ENCODE measurements at places on chromosomes 3 and 15.

GRCh38 chr3:14852717-14853116 lies 34.0 kb downstream of the FGD5 start:
- DNase-seq = no peak

GRCh38 chr3:180640987-180641386 lies 38.3 kb downstream of the CCDC39 start:
- DNase-seq = no peak

- DNase-seq = no peak
Observed at GRCh38 chr3:134287512-134287911, 36.9 kb upstream of the RYK start.

DNA sequence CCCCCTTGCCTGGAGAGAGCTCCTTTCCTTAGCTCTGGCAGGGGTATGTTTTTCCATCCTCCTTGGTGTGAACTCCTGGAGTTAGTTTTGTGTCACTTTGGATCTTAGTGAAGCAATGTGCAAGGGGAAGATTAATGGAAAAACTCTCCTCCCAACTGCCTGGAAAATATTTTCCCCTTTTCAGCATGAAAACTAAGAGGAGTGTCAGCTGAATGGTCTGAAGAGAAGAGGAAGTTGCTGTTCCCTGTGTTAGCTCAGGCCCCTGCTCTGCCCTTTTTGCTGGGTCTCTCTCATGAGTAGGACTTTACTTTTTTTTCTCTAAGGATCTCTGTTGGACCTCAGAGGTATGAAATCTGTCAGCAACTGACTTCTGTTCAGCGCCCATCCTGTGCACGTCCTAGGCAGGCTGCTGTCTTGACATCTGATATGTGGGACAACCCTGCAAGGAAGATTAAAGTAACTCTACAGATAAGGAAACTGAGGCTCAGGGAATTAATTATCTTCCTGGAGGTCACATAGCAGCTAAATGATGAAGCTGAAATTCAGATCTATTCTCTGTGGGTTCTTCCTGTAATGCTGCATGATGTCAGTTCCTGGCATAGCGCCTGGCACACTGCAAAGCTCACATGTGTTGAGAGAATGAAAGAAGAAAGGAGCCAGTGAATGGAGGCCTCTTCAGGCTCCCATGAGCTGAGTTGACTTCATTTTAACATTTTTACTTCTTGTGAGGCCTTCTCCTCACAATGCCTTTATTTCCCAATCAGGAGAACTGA lies 109.7 kb upstream of the GALNT15 start:
- DNase-seq = no peak

DNA sequence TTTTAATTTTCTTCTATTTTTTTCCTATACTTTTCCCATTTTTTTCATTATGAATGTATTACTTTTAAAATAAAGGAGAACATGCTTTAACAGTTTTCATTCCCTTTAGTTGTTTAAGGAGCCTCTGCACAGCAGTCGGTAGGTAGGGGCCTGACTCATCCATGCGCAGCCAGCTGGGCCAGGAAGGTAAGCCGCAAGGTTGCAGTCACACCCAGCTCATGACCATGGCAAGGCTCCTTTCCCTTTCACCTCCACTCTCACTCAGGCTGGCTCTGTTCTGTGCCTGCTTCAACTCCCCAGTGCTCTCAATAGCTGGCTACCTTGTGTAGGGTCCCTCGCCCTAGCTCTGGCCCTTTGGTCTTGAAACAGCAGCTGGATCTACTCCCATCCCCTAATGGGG lies 17.4 kb upstream of the ANKRD34C start:
- no peak for DNase-seq

DNA sequence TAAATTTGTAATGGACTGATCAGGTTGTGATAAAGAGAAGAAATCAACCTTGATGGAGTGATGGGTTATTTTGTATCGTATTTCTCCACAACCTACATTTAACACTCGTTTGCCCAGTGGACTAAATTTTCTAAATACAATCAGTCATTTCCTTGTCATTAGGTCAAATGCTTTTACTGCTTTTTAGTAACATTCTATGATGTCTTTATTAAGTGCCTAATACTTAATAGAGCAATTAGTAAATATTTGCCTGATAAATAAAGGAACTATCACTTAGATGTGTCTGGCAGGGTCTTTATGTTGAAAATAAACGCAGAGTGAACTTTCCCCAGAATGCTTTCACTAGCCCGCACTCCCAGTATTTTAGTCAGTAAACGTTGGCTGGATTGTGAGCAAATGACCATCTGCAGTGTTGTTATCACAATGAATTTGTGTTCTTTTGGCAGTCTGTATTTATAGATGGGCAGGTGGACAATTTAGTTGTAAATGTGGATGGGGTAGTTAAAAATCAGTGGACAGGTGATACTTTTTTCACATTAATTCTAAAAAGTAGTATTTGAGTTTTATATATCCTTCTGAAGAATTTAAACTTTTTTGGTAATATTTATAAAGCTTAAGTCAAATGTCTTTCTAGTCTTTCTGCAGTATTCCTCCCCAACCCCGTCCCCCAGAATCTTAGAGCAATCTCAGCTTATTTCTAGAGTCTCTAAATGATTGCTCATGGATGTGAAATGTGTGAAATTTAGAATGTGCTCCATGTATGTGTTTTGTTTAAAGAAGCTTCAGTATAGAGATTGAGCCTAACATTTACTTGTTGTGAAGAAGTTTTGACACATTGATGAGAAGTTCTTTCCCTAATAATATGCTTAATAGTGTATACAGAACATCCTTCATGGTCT lies 4.9 kb downstream of the USP3 start:
- no peak for DNase-seq

DNA sequence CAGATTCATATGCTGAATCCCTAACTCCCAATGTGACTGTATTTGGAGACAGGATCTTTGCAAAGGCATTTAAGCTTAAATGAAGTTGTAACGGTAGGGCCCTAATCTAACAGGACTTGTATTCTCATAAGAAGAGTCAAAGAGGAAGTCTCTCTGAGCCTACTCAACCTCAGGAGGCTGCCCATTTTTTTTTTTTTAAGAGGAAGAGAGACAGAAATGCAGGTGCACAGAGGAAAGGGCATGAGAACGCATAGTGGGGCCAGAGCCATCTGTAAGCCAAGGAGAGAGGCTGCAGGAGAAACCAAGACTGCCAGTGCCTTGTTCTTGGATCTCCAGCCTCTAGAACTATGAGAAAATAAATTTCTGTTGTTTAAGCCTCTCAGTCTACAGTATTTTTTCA lies 28.4 kb downstream of the ZNF860 start:
- DNase-seq = no peak

DNA sequence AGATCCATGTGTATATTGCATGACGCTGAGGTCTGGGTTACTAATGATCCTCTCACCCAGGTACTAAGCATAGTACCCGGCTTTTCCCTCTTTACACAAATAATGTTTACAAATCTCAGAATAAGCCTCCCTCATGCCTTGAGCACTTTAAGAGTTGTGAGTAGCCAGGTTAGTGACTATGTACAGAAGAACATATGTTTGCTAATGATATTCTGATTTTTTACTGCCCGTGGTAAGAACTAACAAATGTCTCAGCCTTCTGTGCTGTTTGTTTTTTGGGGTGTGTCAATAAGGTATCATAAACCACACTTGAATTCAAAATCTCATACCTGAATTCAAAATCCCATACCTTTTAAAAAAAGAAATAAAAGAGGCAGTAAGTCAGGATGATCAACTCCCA lies 59.5 kb downstream of the ABCC5 start:
- DNase-seq = no peak

DNA sequence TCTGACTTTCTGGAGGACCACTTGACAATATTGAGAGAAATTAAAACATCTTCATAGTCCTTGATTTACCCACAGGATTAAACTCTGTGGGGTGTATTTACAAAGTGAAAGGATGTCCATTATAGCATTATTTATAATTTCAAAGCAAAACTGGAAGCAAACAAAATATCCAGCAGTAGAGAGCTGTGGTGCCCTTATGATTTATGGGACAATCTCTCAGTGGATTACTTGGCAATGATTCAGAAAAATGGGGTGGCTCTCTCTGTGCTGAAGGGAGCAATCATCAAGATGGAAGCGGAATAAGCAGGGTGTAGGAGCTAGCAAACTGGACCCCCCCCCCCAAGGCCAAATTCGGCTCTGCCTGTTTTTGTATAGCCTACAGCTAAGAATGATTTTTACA lies 9.0 kb downstream of the PPCDC start:
- DNase-seq = no peak

- DNase-seq = no peak
Observed at GRCh38 chr3:50186096-50186495, 5.3 kb upstream of the GNAT1 start.

DNA sequence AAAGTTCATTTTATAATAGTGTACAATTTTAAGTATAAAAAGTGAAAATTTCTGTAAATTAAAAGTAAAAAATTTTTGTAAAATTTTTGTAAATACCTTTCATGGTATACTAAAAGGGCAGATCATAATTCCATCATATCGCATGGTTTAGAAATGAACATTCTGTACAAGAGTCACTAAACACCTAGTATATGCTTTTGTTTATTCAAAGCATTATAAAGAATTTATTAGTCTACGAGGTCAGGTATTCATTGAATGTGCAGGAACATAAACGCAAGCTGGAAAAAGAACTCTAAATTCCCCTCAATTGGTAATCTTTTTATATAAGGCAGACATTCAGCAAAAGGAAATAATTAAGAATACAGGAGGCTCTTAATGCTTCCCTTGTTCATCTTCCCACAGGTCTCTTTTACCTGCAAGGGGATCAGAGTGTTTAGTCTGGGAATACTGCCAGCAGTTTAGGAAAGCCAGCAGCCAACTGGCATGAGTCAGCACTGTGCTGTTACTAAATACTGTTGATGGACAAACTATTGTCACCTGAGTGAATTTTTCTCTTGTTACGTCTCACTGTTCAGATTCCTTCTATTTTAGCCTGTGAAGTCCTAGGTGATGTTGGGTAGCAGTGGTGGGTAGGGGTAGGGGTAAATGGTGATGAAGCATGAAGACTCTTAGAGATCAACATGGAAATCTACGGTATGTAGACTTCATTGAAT lies 70.1 kb downstream of the UQCC5 start:
- DNase-seq = no peak

DNA sequence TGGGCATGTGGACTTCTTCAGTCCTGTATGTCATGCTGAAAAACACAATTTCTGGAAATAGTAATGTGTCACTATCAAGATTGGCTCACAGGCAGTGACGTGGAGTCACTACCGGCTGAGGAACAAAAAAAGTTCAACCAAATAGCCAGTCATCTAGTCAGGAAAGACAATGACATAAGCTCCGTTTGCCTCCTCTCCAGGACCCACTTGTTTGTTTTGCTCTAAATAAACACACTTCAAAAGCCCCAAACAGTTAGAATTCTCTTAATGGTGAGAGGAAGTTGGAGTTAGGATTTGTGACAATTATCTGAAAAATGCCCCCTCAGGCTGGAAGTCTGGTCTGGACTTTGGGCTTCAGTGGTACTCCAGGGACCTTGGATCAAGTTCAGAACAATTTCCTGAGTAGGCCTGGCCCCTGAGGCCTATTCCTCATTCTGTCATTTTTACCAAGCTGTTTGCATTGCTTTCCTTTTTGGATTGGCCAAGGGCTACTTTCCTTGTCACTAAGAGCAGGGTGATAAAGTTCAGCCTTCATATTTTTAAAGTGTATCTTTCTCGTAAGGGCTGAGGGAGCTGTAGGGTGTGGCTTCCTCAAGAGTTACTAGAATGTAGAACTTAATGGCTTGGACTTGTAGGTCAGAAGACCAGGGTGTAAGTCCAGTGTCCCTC lies 98.9 kb downstream of the EOMES start:
- no peak for DNase-seq

- DNase-seq = no peak
Observed at GRCh38 chr15:94631608-94632007, 400.2 kb downstream of the MCTP2 start.

- no peak for DNase-seq
Observed at GRCh38 chr15:55969582-55969981, 23.8 kb downstream of the NEDD4 start.

GRCh38 chr15:68177742-68178141 lies 27.4 kb downstream of the CALML4 start:
- no peak for DNase-seq

DNA sequence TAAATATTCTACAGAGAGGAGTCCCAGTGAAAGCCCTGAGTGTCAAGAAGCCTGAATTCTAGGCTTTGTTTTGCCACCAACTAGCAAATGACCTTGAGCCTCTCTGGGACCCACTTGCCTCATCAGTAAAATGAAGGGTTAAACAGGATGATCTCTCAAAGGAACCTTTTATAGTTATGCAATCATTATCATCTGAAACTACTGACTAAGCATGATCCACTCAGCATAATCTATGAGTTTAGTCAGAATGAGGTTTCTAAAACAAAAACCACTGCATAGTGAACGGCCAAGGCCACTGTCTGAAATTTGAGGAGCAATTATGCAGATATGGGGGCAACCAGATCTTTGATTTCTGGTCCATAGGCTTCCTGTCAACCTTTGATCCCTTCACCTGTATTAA lies 319.0 kb downstream of the MECOM start:
- no peak for DNase-seq

DNA sequence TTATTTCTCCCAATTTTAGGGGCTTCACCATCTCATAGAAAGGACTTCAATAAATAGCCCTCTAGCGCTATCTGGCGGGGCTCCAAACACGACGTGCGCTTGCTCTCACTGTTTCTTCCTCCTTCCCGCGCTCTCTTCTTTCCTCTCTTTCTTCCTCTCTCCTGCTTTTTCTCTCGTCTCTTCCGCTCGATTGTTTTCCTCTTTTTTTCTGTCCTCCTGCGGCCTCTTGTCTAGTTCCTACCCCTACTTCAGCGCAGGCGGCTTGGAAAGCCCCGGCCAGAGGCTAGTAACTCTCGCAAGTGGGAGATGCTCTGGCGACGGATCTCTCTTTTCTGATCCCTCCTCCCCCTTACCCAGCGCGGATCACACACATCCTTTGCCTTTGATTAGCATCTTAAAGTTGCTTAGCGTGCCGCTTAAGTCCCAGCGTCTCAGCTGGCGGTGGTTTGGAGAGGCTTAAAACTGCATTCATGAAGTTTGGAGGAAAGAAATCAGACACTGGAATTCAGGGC lies 6.2 kb upstream of the MEIS2 start:
- DNase-seq = no peak

- DNase-seq = no peak
Observed at GRCh38 chr3:163306405-163306804, 1771.9 kb downstream of the SI start.

DNA sequence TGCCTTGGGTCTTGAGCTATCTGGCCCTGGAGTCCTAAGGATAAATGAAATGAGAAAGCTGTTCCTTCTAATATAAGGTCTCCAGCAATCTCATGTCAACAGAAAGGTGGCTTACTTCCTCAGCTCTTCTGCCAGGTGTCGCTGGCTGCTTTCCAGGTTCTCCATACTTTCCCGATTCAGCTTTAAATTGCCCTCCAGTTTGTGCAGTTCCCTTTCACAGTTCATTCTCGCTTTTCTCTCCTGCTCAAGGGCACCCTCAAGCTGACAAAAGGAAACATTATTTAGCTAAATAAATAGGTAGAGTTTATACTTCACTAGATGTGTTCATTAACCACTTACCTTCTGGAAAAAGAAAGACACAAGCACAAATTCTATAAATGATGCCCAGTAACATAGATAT lies 73.0 kb downstream of the MYH15 start:
- peak; percentile 55 for DNase-seq

DNA sequence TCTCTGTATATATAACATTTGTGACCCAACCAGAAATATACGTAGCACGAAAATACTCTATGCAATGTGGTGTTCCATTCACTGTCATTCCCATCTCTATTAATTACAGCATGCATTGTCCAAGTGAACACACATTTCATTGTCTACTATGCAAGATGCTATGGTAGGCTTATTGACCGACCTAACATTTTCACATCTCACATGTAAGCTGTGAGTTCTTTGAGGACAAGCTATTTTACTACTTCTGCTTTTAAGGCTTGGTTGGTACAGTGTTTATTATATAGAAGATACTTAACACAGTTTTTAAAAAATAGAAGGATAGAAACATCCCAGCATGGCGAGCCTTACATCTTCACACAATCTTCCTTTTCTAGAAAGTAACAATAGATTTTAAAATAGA lies 164.4 kb downstream of the KLHL25 start:
- no peak for DNase-seq
